ENCODE measurements at places on chromosomes 4 and X.

GRCh38 chr4:76990288-76991080, 40.9 kb downstream of the SEPTIN11 start:
- peak; percentile 81 for DNase-seq

GRCh38 chr4:18405054-18405453, 383.5 kb upstream of the LCORL start:
- no peak for DNase-seq

DNA sequence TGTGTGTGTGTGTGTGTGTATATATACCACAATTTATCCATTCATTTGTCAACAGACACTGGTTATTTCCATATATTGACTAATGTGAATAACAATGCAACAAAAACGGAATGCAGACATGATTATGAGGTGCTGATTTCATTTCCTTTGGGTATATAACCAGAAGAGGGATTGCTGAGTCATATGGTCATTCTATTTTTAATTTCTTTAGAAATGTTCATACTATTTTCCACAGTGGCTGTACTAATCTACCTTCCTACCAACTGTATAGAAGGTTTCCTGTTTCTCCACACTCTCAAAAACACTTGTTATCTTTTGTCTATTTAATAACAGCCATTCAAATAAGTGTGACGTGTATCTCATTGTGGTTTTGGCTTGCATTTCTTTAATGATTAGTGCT, 269.9 kb downstream of the OPHN1 start:
- DNase-seq: no peak

GRCh38 chrX:134794692-134795091, 136.4 kb upstream of the PLAC1 start:
- DNase-seq: no peak
